ENCODE measurements at places on chromosomes 16 and 17. TPM values are rescaled to one million over a fixed set of nuclear protein-coding genes. Genes with fewer than 3 reads are reported as not detected.

Gene CIAO2B
- polyA plus RNA-seq: 284 TPM

Gene KRT27
- not detected for polyA plus RNA-seq

Gene CBFA2T3
- polyA plus RNA-seq: 0.75 TPM

Gene ITGB3
- polyA plus RNA-seq: 7.1 TPM

Gene TBC1D3G
- not detected for polyA plus RNA-seq

Gene ENPP7
- 3.7 TPM for polyA plus RNA-seq

Gene HS3ST2
- not detected for polyA plus RNA-seq

Gene UMOD
- polyA plus RNA-seq: 4,168 TPM

Gene PRSS33
- not detected for polyA plus RNA-seq

Gene PITPNM3
- polyA plus RNA-seq: 1.8 TPM

Gene CLEC3A
- polyA plus RNA-seq: not detected

Gene KRTAP2-2
- polyA plus RNA-seq: not detected

Gene AANAT
- polyA plus RNA-seq: not detected

Gene SCGB1C2
- polyA plus RNA-seq: not detected

Gene ERN1
- 2.8 TPM for polyA plus RNA-seq

GRCh38 chr17:58006560-58006923 lies 504 bp downstream of the SRSF1 start:
- DNase-seq: peak; percentile 94

DNA sequence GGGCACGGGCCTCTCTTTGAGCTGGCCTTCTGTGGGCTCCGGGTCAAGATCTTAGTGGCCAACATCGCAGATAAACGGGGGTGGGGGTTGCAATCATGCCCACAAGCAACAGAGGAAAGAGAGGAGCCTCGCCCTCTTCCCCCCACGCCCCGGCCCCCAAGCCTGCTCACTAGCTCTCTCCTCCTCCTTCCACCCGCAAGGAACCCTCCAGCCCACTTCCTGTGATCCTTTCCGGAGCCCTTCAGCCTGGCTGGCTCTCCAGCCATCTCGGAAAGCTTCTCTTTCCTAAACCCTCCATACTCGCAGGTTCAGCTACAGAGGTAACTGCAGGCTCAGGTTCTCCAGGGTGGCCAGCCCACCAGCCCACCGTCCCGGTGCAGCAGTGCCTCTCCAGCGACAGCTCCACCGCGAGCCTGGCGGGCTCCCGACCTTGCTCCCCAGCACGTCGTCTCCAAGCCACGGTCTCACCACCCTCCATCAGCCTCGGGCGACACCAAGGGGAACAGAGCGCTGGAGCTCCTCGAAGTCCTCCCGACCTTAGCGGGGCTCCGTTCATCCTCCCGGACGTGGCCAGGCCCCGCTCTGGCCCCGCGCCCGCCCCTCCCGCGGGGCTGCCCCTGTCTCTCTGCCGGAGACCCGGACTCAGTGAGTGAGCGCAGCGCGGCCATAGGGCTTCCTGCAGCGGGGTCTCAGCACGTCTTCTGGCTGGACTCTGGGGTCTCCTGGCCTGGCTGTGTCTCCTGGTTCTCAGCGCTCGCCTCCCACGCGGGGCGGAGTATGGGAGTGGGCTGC lies 12.9 kb upstream of the ODF4 start:
- DNase-seq: peak; percentile 77

- DNase-seq: no peak
These were observed 16.8 kb downstream of the LGALS9 start for GRCh38 chr17:27647765-27648164.

- peak; percentile 87 for DNase-seq
These were observed 32.1 kb downstream of the CTU2 start for GRCh38 chr16:88738151-88739084.

DNA sequence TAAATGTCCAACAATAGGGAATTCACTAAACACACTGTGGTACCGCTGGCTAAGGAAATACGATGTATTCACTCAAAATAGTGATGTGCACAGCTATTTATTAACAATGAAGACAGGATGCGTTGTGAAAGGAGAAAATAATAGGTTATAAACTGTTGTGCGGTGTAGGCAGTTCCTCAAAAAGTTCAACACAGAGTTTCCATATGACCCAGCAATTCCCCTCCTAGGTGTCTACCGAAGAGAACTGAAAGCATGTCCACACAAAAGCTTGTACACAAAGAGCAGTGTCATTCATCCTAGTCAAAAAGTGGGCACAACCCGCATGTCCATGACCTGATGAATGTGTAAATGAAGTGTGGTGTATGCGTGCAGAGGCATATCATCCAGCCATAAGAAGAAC lies 1.2 kb upstream of the CES1 start:
- DNase-seq: no peak

DNA sequence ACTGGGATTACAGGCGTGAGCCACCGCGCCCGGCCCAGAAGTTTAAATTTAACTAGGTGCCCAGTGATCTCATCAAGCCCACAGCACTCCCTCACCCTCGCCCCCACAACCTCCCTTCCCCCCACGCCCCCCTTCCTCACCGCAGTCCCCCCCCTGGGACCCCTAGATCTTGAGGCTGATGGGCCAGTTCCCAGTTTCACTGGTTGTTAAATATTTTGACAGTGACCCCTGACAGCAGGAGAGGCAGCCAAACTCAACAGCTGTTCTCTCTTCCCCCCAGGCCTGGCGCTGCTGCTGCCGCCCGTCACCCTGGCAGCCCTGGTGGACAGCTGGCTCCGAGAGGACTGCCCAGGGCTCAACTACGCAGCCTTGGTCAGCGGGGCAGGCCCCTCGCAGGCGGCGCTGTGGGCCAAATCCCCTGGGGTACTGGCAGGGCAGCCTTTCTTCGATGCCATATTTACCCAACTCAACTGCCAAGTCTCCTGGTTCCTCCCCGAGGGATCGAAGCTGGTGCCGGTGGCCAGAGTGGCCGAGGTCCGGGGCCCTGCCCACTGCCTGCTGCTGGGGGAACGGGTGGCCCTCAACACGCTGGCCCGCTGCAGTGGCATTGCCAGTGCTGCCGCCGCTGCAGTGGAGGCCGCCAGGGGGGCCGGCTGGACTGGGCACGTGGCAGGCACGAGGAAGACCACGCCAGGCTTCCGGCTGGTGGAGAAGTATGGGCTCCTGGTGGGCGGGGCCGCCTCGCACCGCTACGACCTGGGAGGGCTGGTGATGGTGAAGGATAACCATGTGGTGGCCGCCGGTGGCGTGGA lies 15.6 kb downstream of the QPRT start:
- no peak for DNase-seq

- DNase-seq: no peak
These were observed 17.5 kb downstream of the WIPI1 start for GRCh38 chr17:68439656-68440290.

DNA sequence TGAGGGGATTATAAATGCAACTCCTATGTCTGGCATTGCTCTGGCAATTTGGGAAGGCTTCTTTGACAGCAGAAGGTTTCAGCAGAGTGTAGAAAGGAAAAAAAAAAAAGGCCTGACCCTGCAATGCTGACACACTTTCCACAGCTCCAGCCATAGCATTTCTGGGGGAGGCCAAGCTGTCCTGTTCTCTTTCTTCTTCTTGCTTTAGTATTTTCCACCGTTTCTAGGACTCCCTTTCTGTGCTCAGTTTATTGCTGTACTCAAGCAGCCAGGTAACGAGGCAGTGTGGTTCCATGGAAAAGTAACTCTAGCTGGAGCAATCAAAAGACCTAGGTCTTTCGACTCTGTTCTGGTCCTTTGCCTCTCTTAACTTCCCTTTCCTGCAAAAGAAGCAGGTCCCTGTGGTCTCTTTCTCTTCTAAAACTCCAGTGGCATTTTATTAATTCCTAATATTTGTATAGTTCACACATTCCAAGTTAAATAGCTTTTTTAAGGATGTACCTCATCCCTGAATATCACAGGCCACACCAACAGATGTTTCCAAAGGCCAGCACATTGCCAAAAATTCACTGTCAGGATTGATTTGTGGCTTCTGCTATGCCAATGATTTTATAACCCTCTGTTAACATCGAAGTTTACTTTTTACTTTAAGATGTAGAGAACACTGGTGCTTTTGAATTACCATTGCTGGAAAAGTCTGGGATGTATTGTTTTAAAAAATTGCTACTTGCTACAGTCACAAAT lies 90.3 kb upstream of the BCAR1 start:
- no peak for DNase-seq

DNA sequence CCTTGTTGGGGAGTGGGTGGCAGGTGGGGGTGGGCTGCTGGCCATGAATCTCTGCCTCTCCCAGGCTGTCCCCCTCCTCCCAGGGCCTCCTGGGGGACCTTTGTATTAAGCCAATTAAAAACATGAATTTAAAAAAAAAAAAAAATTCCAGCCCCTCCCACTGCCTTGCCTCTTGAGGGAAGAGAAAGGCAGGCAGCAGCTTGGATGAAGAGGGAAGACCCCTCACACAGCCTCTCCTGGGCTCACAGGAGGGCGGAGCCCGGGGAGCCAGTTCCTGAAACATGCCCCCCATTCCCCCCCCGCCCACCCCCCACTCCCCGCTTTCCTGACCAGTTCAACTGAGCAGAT lies 1.8 kb upstream of the TCAP start:
- DNase-seq: no peak

DNA sequence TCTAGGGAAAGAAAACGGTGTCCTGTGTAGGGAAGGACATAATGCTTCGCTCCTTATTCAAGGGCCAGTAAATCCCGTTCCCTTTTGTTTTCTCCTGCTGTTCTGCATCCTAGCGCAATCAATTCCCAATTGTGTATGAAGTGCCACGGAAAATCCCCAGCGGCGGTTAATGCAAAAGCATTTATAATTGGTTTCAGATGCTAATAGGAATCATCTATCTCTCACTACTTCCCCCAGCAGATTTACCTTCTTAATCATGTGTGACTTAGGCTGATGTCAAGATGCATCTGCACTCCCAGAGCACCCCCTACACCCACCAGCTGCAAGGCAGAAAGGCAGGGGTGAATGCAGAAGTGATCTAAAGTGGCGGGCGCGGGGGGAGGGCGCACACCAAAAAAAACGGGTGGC lies 32.7 kb upstream of the SSTR2 start:
- DNase-seq: no peak

- no peak for DNase-seq
These were observed 145.8 kb upstream of the CDH5 start for GRCh38 chr16:66220702-66221101.

DNA sequence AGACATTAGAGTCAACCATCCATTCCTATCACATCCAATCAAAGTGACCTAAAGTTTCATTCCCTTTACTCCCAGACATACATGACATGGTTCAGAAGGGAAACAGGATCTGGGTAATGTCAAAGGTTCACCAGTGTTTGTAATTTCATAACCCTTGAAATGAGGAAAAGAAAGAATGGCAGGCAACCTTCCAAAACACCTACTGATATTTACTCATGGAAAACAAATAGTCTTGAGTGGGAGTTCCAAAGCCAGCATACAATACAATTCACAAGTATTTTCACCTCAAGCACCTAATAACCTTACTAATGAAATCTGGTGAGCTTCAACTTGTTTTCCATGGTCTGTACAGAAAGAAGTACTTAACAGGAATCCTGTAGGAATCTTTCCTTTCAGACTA lies 72.5 kb upstream of the AXIN2 start:
- no peak for DNase-seq

- peak; percentile 58 for DNase-seq
These were observed 17.5 kb downstream of the COG7 start for GRCh38 chr16:23435500-23435899.

DNA sequence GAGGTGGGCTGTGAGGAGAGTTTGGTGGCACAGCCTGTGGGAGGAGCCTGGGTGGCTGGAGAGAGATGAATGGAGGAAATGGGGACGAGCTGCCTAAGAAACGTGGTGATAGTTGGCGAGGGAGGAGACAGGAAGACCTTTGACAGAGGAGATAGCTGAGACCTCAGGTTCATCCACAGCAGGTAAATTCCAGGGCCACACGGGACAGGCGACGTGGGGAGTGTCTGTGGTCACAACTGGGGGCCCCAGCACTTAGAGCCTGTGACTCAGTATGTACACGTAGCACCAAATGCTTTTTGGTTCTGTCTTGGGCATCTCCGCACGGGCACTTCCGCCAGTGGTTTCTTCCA lies 7.7 kb downstream of the MINK1 start:
- no peak for DNase-seq

GRCh38 chr16:82584553-82585152 lies 42.1 kb upstream of the CDH13 start:
- DNase-seq: no peak

GRCh38 chr17:28532050-28532960 lies 20.1 kb downstream of the UNC119 start:
- DNase-seq: peak; percentile 59

DNA sequence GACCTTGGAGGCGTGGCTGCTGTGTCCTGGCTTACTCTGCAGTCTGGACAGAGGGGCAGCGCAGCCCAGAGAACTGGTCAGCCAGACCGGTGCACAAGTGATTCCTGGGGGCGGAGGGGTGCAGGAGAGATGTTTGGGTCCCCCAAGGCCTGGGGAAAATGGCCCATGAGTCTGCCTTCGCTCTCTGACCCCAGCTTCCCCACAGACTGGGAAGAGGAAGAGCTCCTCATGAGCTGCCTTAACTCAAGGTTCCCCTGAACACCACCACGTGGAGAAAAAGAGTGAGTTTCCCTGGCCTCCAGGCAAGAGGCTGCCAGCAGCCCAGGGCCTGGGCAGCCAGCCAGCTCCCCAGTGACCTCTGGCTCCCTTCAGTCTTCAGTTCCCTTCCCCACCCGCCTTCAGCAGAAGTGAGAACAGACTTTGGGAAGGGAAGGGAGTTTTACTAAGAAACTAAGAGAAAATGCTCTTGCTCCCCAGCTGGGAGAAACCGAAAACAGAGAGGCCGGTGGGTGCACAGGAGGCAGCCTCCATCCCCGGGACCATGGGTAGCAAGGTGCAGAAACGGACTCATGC lies 2.0 kb upstream of the C17orf99 start:
- DNase-seq: peak; percentile 94

DNA sequence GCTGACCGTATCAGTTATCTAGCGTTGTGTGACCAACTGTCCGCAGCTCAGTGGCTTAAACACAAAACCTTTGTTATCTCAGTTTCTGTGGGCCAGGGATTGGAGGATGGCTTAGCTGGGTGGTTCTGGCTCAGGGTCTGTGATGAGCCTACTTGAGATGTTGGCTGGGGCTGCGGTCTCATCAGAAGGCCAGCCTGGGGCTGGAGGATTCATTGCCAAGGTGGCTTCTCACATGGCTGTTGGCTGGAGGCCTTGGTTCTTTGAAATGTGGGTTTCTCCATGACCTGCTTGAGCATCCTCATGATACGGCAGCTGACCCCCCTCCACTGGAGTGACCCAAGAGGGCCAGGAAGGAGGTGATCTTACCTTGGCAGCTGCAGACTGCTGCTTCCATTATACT lies 16.7 kb downstream of the GSE1 start:
- no peak for DNase-seq

- DNase-seq: peak; percentile 93
These were observed 3.0 kb upstream of the CHD3 start for GRCh38 chr17:7885367-7886226.

- peak; percentile 77 for DNase-seq
These were observed 1.5 kb upstream of the SREBF1 start for GRCh38 chr17:17837966-17838962.

- no peak for DNase-seq
These were observed 40.6 kb downstream of the ABCA10 start for GRCh38 chr17:69188064-69188463.

- DNase-seq: no peak
These were observed 38.3 kb downstream of the PRKCA start for GRCh38 chr17:66340720-66341119.

DNA sequence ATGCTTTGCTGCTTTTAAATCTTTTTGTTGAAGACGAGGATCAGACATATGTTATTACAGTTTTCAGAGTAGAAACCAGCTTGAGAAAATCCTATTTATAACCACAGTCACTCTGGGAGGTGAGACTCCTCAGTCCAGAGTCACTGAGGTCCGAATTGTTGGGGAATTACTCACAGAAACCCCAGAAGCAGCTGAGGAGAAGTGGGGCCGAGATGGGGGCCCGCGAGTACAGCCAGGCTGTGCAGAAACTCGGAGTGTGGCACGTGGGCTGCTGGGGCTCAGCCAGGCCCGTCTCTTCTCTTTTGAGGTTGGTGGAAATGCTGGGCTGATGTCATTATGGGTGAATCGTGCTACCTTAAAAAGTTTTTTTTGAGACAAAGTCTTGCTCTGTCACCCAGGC lies 14.4 kb upstream of the GNG13 start:
- DNase-seq: no peak
